NCI-H345 (cell line): ENCODE measurements at places on chromosomes 11 and 22.

- no peak for DNase-seq
These were observed 170.5 kb downstream of the CASP12 start for GRCh38 chr11:104727768-104728167.

- DNase-seq = no peak
These were observed 50.5 kb downstream of the NNMT start for GRCh38 chr11:114346709-114347141.

DNA sequence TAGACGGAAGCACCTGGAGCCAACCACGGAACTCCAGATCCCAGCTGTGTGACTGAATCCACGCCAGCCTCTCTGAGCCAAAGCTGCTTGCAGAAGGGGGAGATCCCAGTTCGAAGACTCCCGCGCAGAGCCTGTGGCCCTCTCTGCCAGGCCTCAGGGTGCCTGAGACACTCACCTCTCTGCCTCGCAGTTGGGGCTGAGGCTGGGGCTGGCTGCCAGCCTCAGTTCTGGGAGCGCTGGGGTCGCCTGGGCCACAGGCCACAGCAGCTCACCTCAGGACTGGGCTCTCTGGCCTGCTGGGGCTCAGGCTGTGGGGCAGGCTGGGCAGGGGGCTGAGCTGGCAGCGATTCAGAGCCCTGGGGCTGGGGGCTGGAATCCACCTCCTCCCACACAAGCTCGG, 8.2 kb upstream of the IGF2 start:
- DNase-seq = no peak

DNA sequence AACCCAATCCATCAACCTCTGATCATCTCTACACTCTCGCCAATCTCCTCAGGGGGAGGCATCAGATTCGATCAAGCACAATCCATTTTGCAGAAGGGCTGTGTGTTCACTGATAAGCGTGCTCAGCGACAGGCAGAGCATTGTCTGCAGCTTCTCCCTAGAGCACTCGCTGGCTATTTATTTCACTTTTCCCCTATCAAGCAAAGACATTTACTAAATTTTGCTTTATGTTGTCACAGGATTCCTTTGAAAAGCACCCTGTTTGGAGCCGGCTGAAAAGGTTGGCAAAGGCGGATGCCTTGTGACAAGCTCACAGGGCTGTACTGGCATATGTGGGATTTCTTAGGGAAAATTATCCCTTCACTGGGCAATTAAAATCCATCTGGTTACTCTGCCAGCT, 1381.5 kb upstream of the TENM4 start:
- no peak for DNase-seq

- DNase-seq = no peak
These were observed at the start of gene ALX4 for GRCh38 chr11:44309478-44310205. TSS of gene ALX4 (minus strand) at chr11:44310139. CDS start at chr11:44310062, 77 bp downstream.

GRCh38 chr11:130157101-130157500, 2.5 kb upstream of the ST14 start:
- no peak for DNase-seq

DNA sequence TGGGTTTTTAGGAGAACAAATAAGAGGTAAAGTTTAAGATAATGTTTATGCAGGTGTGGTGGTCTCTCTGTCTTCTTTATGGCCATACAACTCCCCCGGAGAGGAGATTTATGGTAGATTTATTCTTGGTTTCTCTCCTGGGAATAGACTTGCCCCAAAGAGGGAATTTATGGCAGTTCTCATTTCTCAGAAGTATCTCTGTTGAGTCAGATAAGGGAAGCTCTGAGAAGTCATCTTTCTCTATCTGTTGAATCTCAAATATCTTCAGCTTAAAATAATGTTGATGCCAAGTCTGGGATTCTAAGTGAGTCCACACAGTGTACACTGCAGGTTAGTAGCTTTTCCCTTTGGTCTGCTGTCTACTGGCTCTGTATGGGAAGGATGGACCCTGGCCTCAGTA, 276.4 kb upstream of the PLET1 start:
- no peak for DNase-seq

DNA sequence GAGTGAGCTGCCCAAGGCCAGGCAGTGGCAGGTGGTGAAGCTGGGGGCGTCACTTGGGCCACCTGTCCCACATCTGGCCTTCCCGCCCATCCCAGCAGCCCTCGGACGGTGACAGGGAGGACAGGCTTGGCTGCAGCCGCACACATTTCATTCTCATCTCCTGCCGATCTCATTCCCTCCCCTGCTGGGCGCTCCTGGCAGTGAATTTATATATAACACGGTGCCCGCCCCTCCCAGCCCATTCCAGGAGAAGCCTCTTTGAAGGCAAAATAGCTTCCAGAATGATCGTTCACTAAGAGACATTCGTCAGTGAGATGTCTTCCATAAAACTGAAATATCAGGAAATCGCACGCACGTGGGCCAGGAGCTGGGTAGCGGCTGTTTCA, 861.3 kb downstream of the TBC1D22A start:
- DNase-seq = peak; percentile 23
